Ovary (tissue), 10 donors: ENCODE measurements at places on chromosomes 16 and 17. TPM values are rescaled to one million over a fixed set of nuclear protein-coding genes. Genes with fewer than 3 reads are reported as not detected.

DNA sequence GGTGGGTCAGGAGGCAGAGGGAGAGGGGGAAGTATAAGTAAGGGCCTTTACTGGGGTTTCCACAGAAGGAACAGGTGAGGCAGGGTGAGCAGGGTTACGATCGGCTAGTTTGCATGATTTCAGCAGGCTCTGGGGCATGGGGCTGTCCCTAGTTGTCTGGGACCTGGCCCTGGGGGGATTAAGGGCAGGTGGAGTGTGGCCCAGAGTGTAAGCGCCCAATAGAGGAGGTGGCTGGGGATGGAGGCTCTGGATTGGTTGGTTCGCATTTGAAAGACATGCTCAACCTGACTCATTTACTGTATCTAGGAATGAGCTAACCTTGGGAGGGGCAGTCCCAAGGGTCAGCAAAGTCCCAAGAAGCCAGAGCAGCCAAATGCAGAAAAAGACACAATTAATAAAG lies 230.3 kb downstream of the MAP2K4 start:
- no peaks in the 10 kb centered on the region for H3K4me1 ChIP-seq
- H3K27me3 ChIP-seq, result no peaks in the 10 kb centered on the region
- H3K36me3 ChIP-seq, result no peaks in the 10 kb centered on the region
- no peak overlapping the region for H3K4me3 ChIP-seq

Gene PKMYT1
- total RNA-seq, result not detected

DNA sequence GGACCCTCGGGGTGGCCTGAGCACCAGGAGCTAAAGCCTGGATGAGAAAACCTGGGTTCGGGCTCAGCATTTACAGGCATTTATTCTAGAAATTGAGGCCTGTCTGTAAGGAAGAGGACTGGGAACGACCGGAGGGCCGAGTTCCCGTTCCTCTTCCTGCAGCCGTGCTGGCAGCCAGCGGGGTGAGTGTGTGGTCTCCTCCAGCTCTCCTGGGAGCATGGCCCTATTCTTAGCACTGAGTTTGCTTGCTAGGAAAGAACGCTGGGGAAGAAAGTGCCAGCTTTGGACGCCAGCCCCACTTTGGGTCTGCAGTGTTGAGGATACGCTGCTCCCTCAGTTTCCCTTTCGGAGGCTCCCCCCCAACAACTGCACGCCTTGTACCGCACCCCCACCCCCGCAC lies 49.6 kb downstream of the MGAT5B start:
- DNase-seq, result no peak
- H3K27ac ChIP-seq, result no peak overlapping the region
- no peaks in the 10 kb centered on the region for H3K27me3 ChIP-seq
- no peak overlapping the region for H3K4me3 ChIP-seq
- no peaks in the 10 kb centered on the region for H3K4me1 ChIP-seq
- H3K36me3 ChIP-seq, result no peaks in the 10 kb centered on the region

DNA sequence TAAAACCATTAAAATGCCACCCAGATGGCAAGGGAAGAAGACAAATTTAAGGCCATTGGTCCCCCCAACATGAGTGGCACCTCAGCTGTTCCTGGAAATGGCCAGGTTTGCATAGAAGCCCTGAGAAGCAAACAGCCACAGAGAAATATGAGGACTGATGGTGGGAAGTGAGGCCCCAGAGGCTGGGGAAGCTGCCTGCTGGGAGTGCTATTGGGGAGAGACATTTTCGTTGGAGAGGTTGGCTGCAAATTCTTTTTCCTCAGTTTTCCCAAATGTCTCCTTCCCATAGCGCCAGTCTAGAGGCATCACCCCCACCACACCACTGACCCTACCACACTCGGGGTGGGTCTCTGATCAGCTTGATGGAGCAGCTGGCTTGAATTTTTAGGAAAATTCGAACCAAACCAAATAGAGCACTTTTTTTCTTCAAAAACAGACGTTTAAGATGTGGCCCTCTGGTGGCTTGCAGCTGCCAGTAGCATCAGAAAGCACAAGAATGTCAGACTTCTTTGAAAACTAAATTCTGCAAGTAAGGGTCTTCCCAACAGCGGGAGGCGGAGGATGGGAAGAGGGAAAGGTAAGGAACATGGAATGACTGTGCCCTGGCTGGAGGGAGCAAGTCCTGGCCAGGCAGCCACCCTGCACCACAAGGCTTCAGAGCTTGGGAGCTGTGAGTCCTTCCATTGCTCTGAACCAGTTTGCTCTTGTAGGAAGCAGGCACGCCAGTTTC lies 13.2 kb upstream of the SLC12A3 start:
- no peaks in the 10 kb centered on the region for H3K36me3 ChIP-seq
- no peak overlapping the region for H3K27ac ChIP-seq
- DNase-seq, result peak; percentile 35
- no peaks in the 10 kb centered on the region for H3K27me3 ChIP-seq
- H3K4me3 ChIP-seq, result no peak overlapping the region

DNA sequence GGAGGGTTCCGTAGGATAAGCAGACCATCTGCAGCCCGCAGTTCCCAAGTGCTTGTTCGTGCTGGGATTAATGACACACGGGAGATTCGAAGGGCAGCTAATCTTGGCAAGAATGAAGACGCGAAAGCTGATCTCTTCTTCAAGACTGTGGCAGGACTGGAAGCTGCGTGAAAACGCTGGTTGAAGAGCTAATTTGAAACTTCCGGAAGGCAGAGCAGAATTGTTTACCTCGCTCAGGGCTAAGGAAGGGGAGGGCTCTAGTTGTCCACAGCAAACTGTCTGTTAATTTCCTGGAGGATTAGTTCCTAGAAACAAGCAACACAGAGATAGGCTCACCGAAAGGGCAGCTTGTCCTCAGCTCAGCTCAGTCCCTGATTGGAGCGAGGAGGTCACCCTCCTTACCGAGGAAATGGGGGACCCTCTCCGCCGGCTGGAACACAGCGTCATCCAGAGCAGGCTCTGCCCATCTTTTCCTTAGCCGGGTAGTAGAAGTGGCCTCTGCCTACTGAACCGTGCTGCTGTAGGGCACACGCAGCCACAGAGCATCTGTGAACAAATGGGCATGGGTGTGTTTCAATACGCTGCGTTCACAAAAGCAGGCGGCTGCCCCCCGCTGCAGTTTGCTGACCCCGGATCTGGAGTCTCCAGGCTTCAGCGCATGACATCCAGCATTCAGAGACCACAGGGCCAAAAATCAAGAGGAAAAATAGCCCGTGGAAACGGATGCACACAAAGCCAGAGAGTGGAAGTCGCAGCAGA lies 16.7 kb upstream of the BAIAP2 start:
- H3K4me1 ChIP-seq, result peaks cover 7% of the 10 kb centered on the region
- no peaks in the 10 kb centered on the region for H3K36me3 ChIP-seq
- peak overlapping the region; percentile 11 for H3K4me3 ChIP-seq

GRCh38 chr17:78256707-78257591 lies 25.5 kb downstream of the TMEM235 start:
- no peaks in the 10 kb centered on the region for H3K27me3 ChIP-seq
- DNase-seq, result peak; percentile 58
- H3K36me3 ChIP-seq, result no peaks in the 10 kb centered on the region
- peaks cover 18% of the 10 kb centered on the region for H3K4me1 ChIP-seq
- peak overlapping the region; percentile 40 for H3K27ac ChIP-seq
- H3K4me3 ChIP-seq, result no peak overlapping the region

Gene AXIN1
- 27.2 TPM for total RNA-seq

- peaks cover 2% of the 10 kb centered on the region for H3K4me1 ChIP-seq
- H3K36me3 ChIP-seq, result no peaks in the 10 kb centered on the region
- H3K27ac ChIP-seq, result no peak overlapping the region
- no peak overlapping the region for H3K4me3 ChIP-seq
These were observed 19.9 kb downstream of the CIAPIN1 start for GRCh38 chr16:57427307-57427706.

Gene TMEM132E
- 0.20 TPM for total RNA-seq

- no peaks in the 10 kb centered on the region for H3K36me3 ChIP-seq
- no peak for DNase-seq
- no peak overlapping the region for H3K4me3 ChIP-seq
- H3K27ac ChIP-seq, result no peak overlapping the region
These were observed 3.7 kb upstream of the MRPL28 start for GRCh38 chr16:373848-374615.

Gene EPX
- not detected for total RNA-seq

- H3K4me1 ChIP-seq, result peaks cover 2% of the 10 kb centered on the region
- no peaks in the 10 kb centered on the region for H3K36me3 ChIP-seq
- H3K27ac ChIP-seq, result no peak overlapping the region
- no peak overlapping the region for H3K4me3 ChIP-seq
- DNase-seq, result no peak
These were observed 158.1 kb upstream of the CIBAR2 start for GRCh38 chr16:85270374-85270773.

DNA sequence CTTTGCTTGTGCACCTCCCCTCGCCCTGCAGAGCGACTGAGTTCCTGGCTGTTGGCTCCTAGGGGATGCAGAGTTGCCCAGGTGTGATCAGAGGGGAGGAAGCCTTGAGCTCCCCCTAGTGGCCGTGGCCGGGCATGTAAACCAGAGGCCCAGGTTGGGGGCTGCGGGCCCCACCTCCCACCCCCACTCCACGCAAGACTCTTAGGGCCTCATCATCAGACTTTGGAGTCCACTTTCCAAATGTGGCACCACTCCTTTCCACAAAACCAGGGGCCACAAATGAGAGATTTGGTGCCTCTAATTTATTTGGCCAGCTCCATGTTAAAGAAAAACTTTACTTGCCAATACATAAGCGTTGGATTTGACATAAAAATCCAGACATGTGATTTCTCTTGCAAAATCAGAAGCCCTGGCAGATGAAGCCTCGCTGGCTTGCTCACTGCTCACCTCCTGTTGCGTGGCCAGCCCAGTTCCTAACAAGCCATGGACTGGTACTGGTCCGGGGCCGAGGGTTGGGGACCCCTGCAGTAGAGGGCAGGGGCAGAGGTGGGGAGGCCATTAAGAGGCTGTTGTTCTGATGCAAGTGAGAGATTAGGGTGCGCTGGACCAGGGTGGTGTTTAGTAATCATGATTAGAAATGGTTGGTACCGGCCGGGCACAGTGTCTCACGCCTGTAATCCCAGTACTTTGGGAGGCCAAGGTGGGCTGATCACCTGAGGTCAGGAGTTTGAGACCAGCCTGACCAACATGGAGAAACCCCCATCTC lies 28.7 kb upstream of the GAS7 start:
- H3K36me3 ChIP-seq, result no peaks in the 10 kb centered on the region
- no peak overlapping the region for H3K27ac ChIP-seq
- H3K4me3 ChIP-seq, result no peak overlapping the region
- H3K4me1 ChIP-seq, result no peaks in the 10 kb centered on the region

DNA sequence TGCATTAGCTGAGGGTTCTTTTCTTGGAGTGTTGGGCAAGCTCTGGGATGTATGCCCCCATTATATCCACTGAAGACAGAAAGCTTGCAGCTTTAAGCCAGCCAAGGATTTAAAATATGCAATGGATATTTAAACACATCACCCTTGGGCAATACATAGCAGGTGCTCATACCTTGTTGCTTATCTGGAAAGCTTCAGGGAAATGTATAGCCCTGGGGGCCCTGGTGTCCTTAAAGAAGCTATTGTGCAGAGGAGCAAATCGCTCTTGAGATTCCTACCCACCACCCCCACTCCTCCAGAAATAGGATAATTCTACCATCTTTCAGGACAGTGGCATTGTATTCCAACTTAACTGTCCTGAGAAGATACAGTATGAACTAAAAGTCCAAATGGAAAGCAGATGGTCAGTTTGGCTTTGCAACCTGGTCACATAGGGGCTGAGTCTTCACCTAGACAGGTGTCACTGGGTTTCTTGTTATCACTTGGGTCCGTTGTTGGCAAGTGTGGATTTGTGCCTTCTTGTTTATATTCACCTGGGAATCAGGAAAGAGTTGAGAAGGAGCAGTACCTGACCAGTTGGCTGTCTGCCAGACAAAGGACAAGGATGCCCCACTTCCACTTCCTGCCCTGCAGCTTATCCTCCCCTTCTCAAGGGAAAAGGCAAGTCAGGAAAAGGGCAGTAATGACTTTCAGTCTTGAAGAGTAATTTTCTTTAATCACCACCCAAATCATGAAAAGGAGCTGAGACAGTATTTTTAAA lies 3.4 kb downstream of the ANKRD40CL start:
- H3K4me3 ChIP-seq, result no peak overlapping the region
- no peaks in the 10 kb centered on the region for H3K4me1 ChIP-seq
- H3K27me3 ChIP-seq, result no peaks in the 10 kb centered on the region
- H3K27ac ChIP-seq, result no peak overlapping the region
- H3K36me3 ChIP-seq, result no peaks in the 10 kb centered on the region
- DNase-seq, result no peak

DNA sequence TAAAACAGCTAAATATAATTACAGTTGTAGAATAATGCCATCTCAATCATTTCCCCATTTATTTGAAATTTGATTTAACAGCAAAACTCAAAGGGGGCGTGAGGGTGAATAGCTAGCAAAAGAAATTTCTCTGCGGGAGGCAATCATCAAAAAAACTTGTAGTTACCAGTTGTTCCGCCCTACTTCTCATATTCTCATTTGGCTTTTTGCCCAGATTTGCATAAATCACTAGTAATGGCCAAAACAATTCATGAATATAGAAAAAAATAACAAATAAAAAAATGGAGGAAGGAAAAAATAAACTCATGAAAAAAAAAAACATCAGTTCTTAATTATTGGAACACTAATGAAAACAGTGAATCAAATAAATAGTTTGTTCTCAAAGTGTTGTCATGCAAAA lies 722.6 kb upstream of the KIF2B start:
- no peaks in the 10 kb centered on the region for H3K4me1 ChIP-seq
- no peak overlapping the region for H3K27ac ChIP-seq
- H3K27me3 ChIP-seq, result no peaks in the 10 kb centered on the region
- no peak for DNase-seq
- H3K4me3 ChIP-seq, result no peak overlapping the region

DNA sequence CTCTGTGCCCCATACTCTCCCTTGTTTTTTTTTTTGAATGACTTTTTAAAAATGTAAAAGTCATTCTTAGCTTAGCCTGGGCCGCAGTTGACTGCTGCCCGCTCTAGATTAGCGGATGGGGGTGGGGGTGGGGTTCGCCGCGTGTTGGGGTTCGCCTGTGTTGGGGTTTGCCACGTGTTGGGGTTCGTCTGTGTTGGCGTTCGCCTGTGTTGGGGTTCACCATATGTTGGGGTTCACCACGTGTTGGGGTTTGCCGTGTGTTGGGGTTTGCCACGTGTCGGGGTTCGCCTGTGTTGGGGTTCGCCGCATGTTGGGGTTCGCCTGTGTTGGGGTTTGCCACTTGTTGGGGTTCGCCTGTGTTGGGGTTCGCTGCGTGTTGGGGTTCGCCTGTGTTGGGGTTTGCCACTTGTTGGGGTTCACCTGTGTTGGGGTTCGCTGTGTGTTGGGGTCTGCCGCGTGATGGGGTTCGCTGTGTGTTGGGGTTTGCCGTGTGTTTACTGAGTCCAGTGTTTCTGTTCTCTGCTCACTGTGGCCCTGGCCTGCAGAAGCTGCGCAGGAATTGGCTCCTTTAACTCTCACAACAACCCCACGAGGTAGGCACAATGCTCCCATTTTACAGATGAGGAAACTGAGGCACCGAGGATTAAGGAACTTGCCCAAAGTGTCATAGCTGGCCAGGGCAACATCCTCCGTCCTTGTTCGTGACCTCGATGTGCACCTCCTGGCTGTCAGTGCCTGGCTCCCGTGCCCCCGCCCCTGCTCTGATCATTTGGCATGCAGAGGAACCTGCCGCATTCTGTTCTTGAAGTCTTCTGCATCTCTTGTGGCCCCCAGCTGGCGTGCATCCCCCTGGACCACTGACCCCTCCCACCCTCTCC lies 96.6 kb upstream of the CIBAR2 start:
- H3K27me3 ChIP-seq, result no peaks in the 10 kb centered on the region
- no peak overlapping the region for H3K4me3 ChIP-seq
- DNase-seq, result no peak
- H3K36me3 ChIP-seq, result no peaks in the 10 kb centered on the region

Gene SLC38A8
- total RNA-seq, result not detected

Gene MOSMO
- total RNA-seq, result 22.1 TPM

Gene SLC16A6
- total RNA-seq, result 0.59 TPM

Gene KRTAP4-7
- total RNA-seq, result not detected
